ENCODE measurements at places on chromosomes 12 and 14.
A peak's percentile ranks its signal among the peaks of the same experiment; 100 is the strongest.

- peak; percentile 37 for DNase-seq
Observed at GRCh38 chr12:111687255-111687654, 1.4 kb downstream of the ACAD10 start.

DNA sequence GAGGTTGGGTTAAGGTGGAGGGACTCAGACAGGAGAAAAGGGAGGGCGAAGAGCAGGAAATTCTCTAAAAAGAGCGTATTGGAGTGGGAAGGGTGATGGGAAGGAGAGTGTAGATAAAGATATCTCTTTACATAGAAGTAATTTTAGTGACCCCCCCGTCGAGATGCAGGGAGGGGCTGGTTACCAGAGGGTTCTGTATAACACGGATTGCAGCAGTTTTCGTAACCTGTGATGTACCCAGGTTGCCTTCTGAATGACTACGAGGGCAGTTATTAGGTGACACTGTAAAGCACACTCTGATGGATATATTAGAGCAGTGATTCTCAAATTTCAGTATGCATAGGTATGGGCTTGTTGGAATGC is 443 bp downstream of the DNAL1 start:
- DNase-seq = no peak

DNA sequence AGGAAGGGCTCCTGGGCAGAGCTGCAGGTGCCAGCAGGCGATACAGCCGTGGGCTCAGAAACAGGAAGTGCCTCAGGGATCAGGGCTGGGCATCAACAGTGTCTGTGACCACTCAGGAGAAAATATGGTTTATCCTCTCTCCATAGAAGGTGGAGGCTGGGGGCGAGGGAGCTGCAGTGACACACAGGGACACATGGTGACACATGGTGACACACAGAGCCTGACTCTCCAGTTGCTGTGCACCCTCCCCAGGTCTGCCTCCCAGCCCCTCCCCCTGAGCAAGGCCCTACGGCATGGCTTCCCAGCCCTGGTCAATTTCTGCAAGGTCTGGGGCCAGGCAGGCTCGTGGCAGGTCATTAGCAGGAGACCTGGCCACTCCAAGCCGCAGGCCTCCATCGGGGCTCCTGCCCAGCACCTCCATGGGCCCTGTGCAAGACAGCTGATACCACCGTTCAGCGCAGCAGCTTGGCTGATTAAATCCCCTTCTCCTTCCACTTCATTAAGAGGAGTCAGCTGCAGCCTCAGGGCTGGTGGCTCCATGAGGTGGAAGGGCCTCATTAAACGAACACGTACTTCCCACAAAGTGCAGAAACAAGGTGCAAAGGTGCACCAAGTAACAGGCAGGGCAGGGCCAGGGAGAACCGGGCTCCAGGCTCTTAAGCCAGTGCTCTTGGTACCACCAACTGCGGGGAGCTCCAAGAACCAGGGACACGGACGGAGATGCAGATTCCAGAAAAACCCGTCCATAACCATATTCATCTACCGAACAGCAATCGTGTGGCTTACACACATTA is 60.7 kb downstream of the CCNK start:
- peak; percentile 44 for DNase-seq

DNA sequence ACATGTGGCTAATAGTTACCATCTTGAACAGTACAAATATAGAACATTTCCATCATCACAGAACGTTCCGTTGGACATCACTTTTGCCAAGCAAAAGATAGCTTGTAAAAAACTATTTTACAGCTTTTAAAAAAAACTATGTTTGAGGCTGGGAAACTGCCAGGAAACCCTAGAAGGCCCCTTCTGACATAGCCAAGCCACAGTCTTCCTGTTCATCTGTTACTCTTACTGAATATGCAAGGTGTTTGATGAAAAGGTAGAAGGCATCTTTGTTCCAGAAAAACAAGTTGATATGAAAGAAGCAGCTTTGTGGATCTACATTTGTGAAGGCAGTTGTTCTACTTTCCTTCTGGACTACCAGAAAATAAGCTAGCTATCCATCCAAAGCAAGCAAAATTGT is 23.6 kb upstream of the WNK1 start:
- no peak for DNase-seq

GRCh38 chr12:12686472-12686871 is 9.5 kb downstream of the GPR19 start:
- no peak for DNase-seq

DNA sequence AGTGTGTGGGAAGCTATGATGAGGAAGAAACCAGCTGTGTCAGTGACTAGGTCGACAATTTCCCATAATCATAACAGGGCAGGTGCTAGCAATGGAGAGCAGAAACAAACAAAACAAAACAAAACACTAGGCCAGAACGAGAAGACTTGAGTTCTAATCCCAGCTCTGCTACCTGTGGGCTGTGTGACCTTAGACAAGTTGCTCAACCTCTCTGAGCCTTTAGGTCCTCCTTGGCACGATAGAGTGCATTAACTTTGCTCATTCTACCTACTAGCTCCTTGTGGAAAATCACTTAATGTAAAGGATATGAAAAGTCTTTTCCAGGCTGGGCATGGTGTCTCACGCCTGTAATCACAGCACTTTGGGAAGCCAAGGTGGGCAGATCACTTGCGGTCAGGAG is 11.2 kb downstream of the HHIPL1 start:
- no peak for DNase-seq

- no peak for DNase-seq
Observed at GRCh38 chr12:214003-214741, at the start of gene SLC6A12. Gene SLC6A12, minus strand, starts transcription at chr12:214157. Its CDS starts 4,171 bp downstream, at chr12:209986.

DNA sequence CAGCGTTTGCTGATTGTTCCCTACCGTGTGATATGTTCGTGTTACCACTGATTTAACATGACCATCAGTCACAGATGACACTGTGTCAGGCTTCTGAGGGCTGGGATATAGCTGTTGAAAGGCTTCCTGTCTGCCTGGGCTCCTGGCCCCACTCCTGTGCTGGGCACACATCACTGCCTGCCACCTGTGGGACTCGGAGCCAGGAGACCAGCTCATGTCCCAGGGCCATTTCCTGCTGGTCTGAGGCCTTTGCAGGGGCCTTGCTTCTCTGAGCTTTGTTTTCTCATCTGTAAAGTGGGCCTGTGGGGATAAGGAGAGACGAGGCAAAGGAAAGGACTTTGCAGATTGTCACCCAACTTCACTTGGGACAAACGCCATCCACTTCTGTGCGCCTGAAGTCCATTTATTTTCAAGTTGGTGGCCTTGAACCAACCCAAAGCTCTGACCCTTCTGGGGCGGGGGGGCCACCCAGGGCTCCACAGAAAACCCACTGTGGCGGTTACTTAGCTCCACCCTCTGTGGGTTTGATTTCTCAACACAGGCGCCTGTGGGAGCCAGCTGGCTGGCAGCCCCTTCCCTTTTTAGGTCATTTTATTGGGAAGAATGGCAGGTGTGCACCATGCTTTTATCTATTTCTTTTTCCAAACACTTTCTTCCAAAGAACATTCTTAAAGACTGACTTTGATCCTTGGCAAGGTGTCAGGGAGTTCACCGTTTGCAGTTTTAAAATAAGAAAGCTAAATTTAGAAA is 54.1 kb downstream of the BEGAIN start:
- DNase-seq = no peak

GRCh38 chr14:53716578-53716977 is 240.0 kb downstream of the BMP4 start:
- no peak for DNase-seq

GRCh38 chr14:20472536-20473169 is 3.4 kb downstream of the PNP start:
- no peak for DNase-seq

DNA sequence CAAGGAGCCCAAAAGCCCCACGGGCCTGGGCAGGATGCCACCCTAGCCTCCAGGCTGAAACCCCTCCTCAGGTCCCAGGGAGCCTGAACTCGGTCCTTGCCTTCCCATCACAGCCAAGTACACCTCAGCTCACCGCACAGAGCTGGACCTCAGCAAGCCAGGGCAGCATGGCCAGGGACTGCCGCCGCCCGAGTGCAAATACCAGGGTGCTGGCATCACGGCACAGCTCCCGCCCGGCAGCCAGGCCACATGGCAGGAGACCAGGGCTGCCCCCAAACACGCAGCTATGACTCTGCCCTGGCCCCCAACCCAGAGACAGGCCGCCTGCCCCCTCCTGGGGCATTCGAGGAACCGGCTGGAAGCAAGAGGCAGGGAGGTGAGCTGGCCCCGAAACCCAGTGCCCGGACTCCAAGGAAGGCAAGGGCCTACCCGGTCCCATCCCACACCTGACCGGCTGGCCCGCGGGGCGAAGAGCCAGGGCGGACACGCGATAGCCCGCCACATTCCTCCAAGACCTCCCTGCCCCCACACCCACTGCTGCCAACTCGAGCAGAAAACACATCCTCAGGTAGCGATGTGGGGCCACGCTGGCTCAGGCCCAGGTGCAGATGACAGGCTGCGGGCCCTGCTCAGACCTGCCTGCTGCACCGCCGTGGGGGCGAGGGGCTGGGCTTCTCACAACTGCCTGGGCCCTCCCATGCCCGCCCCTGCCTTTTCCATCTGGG is 2.7 kb downstream of the JAG2 start:
- DNase-seq = peak; percentile 70

GRCh38 chr12:111316671-111317070 is 52.2 kb downstream of the PHETA1 start:
- DNase-seq = no peak

- DNase-seq = no peak
Observed at GRCh38 chr12:62785941-62786559, 148.9 kb downstream of the PPM1H start.

DNA sequence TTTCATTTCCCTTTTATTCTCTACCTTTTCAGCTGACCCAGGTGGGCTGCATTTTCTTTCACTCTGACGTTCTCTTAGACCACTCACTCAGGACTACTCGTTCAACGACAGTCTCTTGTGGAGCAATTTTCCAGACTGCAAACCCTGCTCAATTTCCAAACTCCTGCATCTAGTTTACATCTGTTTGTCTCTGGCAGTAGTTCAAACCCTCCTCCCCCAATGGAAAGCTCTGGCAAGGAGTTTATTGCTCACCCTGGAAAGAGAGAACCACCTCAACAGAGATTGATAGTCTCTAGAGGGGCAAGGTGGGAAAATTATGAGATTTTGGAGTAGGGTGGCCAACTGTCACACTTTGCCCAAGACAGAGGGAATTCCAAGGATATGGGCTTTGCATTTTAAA is 130.2 kb downstream of the TSHR start:
- no peak for DNase-seq

- no peak for DNase-seq
Observed at GRCh38 chr12:3487027-3487426, 4.0 kb upstream of the PRMT8 start.

DNA sequence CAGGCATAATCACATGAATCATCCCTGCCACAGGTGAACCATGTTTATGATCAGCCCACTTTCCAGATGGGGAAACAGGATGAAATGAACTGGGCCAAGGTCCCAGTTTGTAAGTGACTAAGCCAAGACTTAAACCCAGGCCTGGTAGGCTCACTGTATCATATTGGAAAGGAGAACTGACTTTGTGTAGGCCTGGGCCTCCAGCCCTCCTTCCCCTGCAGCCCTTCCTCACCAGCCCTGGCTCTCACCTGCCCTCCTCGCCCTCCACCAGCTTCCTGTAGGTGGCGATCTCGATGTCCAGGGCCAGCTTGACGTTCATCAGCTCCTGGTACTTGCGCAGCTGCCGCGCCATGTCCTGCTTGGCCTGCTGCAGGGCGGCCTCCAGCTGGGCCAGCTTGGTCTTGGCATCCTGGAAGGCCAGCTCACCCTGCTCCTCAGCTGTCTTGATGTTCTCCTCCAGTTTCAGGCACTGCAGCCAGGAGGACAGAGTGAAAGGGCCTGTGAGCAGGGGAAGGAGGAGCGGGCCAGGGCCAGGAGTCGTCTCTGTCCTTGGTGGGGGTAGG is 19.8 kb downstream of the KRT80 start:
- DNase-seq = no peak

DNA sequence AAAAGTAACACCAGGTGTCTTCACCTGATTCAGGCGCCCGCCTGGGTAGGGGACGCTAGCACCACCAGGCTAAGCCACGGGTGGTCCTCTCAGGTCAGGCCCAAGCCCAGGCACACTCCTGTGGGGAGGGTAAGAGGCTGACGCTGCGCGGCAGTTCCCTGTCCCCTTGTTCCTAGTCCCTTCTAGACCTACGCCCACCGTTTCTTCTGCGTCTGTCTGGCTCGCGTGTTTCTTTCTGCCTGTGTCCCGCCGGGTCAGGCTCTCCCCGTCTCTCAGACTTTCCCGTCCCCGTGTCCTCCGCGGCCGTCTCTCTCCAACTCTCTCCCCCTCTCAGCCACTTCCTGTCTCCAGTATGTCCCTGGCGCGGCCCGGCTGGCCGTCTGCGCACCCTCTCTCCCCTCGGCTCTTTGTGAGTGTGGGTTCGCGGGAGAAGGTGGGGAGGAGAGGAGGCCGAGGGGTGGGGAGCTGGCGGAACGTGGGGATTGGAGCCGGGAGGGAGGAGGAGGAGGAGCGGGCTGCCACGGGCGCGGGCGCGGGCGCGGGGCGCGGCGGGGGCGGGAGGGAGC is 3.1 kb upstream of the TNS2 start:
- DNase-seq = peak; percentile 56

- no peak for DNase-seq
Observed at GRCh38 chr14:95489214-95490137, 27.0 kb downstream of the SYNE3 start.

DNA sequence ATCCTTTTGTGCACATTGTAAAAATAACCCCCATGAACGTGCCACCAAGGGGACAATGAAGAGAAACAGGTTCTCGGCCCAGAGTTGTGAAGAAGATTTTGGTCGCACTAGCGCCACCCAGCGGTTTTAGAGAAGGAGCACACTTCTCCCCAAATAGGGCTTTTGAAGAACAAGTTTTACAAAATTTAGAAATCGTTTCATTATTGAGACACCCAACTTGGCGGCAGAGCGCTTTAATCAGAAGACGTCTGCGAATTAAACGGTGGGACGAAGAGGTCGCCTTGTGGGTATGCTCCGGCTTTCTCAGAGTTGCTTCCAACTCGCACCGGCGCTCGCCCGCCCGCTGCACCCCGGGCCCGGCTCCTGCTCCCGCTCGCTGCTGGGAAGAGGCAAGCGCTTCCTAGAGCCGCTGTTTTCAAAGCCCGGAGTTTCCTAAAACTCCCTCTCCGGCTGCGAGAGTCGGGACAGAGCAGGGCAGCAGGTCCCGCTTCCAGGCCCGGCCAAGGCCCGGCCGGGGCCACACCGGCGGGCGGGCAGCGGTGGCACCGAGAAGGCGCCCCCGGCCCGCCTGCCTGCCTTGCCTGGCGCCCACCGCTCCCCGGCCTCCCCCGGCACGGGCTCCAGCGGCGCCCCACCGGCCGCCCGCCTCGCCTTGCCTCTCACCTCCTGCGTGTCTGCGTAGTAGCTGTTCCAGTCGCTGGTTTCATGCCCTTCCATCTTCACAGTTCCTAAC is 645 bp downstream of the FOXA1 start:
- peak; percentile 92 for DNase-seq
